ENCODE measurements at places on chromosomes 16 and 17.

DNA sequence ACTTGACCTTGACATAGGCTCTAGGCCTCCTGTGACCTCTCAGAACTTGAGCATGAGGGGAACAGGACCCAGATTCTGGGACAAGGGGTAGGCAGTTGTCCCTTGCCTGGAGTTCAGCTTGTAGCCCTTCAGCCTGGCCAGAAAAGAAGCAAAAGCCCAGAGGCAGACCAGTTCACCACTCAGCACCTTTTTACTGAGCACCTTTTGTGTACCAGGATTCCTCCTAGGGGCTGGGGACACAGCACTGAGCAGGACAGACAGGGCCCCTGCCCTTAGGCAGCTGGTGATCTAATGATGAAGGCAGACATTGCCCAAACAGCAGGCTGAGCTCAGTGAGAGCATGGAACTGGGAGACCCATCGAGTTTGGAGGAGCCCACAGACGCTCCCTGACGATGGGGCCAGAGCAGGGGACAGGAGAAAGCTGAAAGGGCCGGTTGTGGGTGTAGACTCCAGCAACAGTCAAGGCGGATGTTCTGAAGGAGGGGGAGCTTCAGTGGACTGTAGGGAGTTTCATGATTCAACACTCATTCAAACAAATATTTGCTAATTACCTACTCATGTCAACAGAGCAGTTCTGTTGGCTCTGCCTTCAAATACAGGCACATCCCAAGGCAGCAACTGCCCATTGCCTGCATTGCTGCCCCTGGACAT is 32.0 kb downstream of the SBK1 start:
- no peak for DNase-seq

DNA sequence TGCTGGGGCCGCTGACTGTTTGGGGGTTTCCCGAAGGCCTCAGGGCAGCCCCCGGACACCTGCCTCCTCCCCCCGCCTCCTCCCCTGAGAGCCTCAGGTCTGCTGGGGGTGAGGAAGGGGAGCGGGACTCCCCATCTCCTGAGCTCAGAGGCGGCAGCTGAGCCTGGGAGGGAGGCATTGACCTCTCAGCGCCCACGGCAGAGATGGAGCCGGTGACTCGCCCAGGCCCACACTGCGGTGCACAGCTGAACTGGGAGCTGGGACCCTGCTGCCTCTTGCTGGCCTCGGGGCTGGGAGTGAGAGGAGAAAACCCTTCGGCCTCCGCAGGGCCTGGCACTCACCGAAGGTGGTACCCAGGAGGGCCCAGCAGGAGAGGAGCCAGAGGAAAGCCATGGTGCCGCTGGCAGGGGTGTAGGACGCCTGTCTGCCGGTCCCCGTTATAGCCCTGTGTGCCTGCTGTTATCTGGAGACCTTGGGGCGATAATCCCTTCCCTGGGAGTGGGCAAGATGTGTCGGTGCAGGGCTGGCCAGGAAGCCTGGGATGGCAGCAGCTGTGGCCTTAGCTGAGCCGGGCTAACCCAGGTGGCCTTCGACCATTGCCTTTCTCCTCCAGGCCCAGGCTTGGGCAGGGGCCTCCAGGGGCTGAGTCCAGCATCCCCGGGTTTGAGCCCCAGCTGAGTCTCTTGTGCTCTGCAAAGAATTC is at the start of gene CTRB2:
Gene CTRB2 (minus strand): TSS at position 413 of the 703 bp plus-strand sequence. CDS start 20 bp downstream, at position 393.
- DNase-seq: no peak

- no peak for DNase-seq
These were observed 23.0 kb upstream of the CBX4 start for GRCh38 chr17:79862238-79862637.

DNA sequence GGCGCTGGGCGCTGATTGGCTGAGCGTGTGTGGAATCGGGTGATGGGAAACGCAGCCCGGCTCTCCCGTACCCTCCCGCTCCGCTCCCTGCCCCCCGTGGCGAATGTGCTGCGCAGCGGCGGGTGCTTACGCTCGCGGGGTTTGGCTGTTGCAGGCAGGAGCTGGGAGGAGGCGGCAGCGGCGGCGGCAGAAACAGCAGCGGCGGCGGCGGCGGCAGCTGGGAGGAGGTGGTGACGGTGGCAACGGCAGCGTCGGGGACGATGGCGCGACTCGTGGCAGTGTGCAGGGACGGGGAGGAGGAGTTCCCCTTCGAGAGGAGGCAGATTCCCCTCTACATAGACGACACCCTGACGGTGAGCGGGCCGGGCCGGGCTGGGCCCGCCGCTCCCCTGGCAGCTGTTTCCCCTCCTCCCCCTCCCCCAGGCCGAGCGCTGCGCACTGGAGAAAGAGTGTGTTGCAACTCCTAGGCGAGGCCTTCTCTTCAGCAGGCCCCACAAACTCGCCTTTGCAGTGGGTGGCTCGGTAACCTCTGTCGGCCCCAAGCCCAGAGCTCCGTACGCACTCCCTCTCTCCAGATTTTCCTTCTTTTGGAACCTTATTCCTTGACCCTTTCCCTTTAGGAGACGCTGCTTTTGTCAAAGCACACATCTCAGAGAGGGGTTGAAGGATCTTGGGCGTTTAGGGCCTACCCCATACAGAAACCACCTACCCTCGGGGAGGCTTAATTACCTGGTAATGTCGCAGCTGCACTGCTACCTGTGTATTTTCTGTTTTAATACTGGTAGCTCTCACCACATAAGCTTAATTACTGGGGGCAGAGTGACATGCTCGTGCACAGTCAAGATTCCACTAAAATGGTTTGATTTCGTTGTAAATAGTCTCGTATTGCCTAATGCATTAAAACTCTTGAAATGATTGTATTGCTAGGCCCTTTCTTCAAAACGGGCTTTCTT is 1.0 kb downstream of the GGNBP2 start:
- peak; percentile 91 for DNase-seq

DNA sequence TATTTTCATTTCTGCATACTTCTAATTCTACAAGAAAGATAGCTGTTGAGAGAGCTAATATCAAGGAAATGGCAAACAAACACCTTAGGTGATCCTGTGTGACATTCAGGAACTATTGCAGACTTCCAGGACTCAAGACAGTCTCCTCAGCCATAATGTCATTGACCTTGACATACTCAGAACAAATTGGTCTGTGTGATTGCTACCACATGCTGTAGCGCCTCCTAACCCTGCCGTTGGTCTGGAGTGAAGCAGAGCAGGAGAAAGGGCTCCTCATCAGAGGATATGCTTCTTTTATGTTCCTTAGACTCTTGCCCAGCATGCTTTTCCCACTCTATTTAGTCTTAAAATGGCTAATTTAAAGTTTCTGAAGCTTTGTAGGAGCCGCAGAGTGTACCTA is 194.2 kb upstream of the TBX2 start:
- DNase-seq: no peak

- DNase-seq: no peak
These were observed 7.7 kb upstream of the ZG16 start for GRCh38 chr16:29770250-29770929.

DNA sequence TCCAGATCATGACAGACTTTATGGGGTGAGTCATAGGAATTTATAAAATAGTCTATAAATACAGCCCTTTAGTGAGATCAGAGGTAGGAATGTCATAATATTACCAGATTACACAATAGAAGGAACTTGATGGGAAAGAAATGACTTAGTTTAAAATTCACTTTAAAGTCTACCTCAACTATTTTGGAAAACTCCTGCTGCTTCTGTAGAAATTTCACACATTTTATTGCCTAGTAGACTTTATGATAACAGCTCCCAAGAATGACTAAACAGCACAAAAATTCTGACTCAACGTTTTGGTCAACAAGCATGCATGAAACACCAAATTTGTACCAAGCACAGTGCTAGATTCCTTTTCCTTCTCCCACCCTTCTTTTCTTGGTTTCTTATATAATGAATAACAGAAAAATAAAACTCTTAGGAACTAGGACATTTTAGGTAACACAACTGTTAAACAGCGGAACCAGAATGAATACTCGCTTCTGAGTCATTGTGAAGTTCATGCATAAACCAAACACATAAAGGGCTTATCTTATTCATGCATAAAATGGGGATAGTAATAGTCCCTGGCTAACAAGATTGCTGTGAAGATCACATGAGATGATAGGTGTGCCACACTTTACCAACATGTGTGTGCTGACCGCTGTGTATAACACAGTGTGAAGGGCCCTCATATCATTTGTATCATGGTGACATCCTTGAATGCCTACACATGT is 243.9 kb downstream of the CDH8 start:
- no peak for DNase-seq

GRCh38 chr16:29675811-29676643 is 3.0 kb upstream of the QPRT start:
- no peak for DNase-seq

GRCh38 chr17:62692721-62693431 is 65.4 kb downstream of the MRC2 start:
- no peak for DNase-seq

- DNase-seq: no peak
These were observed 398.5 kb upstream of the DYNLRB2 start for GRCh38 chr16:80142281-80142680.

- no peak for DNase-seq
These were observed 17.3 kb downstream of the CDR2 start for GRCh38 chr16:22356930-22357634.

DNA sequence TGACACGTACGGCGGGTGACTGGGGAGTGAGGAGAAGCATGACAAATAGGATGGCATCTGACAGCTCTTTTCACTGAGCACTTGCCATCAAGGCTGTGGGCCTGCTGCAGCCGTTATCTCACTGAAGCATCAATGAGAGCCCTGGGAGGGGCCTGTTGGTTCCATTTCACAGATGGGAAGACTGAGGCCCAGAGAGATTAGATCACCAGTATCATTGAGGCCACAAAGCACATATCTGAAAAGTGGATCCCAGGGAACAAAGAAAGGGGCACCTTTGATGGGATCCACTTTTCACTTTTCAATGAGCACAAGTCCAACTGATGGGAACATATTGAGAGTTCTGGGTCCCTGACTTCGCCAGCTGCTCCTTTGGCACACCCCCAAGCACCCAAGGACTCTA is 144.4 kb upstream of the LHX1 start:
- DNase-seq: no peak

- no peak for DNase-seq
These were observed 9.0 kb upstream of the NGFR start for GRCh38 chr17:49486012-49486641.

- DNase-seq: no peak
These were observed 133.6 kb downstream of the AATF start for GRCh38 chr17:37082311-37082860.

DNA sequence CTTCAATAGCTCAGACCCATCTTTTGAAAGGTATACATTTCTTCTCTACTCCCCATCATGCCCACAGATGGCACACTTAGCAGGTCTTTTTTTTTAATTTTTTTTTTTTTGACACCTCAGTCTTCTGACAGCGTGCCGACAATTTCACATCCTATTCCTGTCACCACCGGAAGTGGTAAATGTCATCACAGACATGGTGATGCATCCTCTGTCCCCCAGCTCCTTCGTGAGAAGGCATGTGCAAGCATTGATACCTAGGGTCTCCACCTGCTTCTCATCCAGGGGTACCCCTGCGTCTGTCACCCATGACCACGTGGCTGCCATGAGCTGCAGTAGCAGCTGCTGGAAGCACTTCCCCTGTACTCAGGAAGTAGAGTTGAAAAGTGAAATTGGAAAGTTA is 35.6 kb downstream of the ELAC2 start:
- no peak for DNase-seq

DNA sequence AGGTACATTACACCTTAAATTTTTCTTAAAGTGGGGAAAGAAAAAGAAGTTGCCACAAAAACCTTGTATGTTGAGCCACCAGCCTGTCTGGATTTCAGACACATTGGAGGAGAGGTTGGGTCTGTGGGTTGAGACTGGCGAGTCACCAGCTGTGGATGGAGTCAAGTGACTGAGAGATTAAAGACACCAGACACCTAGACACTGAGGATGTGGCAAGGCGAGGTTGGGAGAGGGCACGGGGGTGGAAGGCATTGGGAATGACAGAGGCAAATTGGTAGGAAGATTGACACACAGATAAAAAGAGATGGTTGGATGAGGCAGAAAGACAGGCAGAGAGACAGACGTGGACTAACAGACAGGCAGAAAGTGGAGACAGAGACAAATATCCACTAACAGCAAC is 49.6 kb downstream of the KCNJ12 start:
- no peak for DNase-seq

DNA sequence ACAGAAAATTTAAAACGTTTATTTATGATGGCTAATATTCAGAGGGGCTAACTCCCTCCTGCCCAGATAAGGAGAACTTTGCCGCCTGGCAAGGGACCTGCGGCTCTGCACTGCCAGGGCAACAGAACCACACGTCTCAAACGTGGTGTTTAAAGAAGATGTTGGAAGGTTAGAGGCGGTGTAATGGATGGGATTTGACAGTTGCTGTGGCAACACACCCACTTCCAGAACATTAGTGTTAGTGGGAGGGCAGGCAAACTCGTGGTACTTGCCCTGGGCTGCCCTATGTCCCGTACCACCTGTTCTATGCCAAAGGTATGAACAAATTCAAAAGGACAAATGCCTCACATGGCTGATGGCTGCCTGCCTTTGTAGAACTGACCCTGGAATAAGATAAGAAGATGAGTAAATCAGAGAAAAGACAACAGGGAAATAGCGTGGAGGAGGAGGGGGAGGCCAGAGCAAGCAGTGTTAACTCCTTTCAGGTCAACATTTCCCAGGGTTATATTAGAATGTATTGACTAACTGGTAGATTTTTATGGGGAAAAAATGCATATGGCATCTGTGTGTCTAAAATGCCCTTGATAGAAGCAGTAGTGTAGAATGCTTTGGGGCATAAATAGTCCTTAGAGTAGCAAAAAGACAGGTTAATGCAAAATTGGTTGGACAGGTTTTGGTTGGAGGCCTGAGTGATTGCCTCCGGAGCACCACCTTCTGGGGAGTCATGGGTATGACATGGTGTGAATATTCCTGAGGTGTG is 30.8 kb downstream of the HLF start:
- peak; percentile 19 for DNase-seq

DNA sequence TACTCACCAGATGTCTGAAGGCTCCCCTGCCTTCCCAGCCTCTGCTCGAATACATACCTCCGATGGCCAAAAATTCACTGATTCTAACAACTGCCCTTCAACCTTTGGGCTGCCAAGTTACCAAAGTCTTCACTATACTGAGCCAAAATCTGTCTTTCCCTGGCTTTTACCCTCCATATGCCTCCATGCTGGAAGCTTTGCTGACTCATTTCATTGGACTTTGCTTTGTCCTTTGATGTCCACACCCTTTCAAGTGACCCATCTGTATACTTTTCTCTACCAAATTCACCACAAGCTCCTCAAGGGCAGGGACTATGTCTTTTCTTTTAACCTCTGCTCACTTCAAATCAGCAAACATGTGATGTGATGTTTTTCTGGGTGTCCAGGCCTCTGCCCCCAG is 21.0 kb upstream of the MTMR4 start:
- DNase-seq: no peak

DNA sequence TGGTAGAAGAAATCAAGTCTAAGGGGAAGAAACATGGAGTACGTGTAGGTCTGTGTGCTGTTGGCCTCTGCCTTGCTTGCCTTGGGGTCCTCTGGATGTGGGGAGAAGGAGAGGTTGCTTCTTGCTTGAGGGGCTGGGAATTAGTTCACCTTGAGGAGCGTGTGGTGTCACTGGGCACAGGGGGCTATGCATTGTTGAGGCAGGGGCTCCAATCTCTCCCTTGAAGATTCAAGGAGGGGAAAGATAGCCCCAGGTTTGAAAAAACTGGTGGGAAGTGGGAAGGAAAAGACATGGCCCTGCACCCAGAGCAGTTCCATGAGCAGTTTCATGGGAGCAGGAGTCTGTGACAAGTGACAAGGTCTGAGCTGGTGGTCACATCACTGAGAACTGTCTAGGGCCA is 103.4 kb downstream of the CYLD start:
- no peak for DNase-seq

Measured in stimulated activated CD8-positive, alpha-beta memory T cell treated with anti-CD3 and anti-CD28 coated beads, Interleukin-15, amount 100 ng/mL, for 1 hour (primary cell).